ENCODE measurements at places on chromosomes 7 and 10.

DNA sequence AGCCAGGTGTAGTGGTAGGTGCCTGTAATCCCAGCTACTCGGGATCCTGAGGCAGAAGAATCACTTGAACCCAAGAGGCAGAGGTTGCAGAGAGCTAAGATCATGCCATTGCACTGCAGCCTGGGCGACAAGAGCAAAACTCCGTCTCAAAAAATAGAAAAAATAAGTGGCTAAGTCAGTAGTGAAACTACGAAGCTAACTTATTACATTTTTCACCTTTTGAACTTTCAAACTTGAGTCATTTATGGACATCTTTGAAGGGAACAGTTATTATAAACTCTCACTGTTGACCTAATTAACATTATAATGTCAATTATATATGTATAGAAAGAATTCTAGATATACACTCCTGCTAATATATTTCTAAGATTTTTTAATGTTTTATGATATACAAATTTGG is 541.5 kb upstream of the C7orf33 start:
- no peak for DNase-seq

DNA sequence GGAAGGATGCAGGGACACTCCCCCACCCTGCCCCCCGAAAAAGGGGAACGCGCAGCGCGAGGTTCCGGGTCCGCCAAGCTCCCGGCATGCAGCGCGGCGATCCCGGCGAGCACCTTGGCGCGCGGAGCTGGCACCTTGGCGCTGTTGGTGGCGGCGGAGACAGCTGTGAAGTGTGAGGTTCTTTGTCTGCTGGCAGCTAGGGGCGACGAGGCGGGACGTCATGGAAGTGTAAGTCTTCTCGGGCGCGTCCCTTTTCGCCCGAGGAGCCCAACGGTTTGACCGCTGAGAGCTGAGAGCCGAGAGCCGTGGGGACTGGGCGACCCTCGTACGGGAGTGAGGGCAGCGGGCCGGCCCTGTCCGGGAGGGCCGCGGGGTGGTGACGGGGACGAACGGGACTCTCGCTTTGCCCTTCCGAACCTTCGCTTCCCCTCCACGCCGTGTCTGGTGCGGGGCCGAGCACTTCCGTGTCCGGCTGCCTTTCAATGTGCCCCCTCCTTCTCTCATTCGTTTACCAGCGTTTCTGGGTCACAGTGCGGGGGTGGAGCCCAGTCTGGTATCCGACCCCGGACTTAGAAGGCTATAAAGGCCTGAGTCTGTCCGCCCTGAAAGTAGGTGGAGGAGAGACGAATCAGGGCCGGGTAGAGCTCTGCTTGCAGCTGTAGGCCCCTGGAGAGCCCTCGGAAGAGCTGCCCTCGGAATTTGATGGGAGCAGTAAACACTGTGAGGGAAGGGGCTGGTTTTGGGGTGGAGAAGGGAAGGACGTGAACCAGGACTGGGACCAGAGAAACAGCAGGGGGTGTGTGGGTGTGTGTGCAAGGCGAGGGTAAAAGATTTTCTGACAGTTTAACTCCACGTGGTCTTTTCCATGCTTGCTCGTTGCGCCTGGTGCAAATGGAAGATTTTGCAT is at the start of gene CRCP:
Gene CRCP, plus strand, starts transcription at position 105 of the 907 bp plus-strand sequence. Its CDS starts 116 bp downstream, at position 221.
- DNase-seq: peak; percentile 75

DNA sequence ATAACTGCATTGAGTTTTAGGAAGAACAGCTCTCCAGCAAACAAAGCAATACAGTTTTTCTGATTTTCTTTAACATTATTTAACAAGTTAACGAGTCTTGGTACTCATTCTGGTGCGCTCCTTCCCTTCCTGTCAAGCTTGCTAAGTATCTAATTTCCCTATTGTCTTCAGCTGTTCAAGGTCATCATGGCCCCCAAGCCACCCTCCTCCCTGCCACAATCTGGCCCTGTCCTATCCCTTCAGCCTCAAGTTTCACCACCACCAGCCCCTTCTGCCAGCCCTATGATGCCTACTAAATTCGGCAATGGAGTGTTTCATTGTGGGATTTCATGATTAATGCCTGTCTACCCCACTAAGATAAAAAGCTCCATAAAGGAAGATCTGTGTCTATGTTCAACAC is 121.0 kb downstream of the SORCS1 start:
- no peak for DNase-seq

- no peak for DNase-seq
Observed at GRCh38 chr7:122468945-122469344, 164.4 kb upstream of the FEZF1 start.

DNA sequence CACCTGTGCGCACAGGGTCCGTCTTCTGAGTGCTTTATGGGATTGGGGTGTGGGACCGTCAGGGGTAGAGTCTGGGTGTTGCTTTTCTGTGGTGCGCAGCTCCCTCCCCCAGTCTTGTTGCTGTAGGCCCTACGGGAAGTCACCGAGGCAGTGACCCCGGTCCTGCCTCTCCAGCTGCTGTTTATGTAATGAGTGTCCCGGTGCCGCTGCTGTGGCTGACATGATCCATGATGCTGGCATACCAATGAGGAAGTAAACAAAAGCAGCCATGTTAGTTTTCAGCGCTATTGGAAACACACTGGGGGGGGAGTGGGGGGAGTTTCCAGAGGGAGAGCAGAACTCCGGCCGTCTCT is 1.1 kb downstream of the TRIM8 start:
- DNase-seq: peak; percentile 73

GRCh38 chr10:70827086-70827757 is 11.5 kb downstream of the SGPL1 start:
- DNase-seq: peak; percentile 65

- no peak for DNase-seq
Observed at GRCh38 chr7:55296070-55296469, 69.1 kb upstream of the LANCL2 start.

DNA sequence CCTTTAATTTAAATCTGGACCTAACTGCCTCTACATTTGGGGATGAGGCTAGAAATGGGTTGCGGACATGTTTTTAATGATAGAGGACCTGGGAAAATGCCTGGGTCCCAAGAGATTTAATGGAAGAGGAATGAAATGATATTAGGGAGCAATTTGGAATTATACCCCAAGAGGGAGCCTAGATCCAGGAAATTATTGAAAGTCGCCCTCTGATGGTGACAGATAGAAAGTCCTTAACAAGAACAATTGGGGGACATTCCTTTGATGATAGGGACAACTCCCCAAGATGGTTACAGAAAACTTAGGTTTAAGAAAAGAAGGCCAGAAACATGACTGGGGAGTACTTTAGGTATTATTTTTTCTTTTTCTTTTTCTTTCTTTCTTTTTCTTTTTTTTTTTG is 9.5 kb upstream of the TSGA13 start:
- peak; percentile 61 for DNase-seq

DNA sequence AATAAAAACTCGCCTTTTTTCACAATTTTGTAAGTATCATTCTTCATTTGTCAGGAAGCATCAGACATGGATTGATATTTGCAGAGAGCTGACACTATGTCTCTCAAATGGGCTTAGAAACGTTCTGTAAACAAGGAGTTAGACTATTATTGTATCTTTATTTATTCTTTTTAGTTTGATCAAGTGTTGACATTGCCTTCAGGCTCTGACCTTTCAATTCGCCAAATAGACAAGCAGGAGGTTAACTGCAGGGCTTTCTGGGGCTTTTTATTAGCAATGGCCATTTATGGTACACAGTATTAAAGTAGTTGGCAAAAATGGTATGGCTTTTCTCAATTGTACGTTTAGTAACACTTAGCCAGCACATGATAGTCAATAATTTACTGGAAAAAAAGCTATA is 221.7 kb downstream of the ZWINT start:
- DNase-seq: no peak

DNA sequence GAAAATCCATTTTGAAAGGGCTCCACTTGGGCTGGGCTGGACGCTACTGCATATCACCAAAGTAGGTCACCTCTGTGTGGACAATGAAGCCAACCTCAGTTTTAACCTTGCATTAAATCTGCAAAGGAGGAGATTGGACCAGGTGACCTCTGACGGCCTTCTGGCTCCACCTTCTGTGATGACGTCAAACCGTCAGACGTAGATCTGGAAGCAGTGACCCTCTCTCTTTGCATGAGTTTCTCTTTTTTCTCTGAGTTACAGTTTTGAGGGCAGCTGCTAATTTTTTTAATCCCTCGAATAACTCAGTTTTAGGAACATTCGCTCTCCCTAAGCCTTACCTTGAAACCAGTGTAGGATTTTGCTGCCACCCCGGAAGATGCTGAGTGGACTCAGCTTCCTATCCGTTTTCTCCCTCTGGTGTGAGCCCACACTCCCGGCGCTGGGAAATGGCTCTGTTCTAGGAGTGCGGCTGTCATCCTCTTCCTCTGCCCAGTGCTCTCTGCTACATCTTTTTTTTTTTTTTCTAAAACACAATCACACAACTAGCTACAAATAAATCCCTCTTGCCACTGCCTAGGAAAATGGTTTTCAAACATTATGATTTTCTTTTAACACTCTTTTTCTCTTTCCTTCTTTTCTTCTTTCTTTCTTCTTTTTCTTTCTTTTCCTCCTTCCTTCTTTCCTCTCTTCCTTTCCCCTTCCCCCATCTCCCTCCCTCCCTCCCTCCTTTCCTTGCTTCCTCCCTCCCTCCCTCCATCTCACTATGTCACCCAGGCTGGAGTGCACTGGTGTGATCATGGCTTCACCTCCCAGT is 27.7 kb upstream of the NMT2 start:
- no peak for DNase-seq

GRCh38 chr7:131249003-131249402 is 78.7 kb upstream of the MKLN1 start:
- peak; percentile 98 for DNase-seq

- DNase-seq: no peak
Observed at GRCh38 chr10:28631896-28632583, 45.3 kb upstream of the BAMBI start.

- no peak for DNase-seq
Observed at GRCh38 chr10:93514521-93514920, 18.1 kb downstream of the CEP55 start.

DNA sequence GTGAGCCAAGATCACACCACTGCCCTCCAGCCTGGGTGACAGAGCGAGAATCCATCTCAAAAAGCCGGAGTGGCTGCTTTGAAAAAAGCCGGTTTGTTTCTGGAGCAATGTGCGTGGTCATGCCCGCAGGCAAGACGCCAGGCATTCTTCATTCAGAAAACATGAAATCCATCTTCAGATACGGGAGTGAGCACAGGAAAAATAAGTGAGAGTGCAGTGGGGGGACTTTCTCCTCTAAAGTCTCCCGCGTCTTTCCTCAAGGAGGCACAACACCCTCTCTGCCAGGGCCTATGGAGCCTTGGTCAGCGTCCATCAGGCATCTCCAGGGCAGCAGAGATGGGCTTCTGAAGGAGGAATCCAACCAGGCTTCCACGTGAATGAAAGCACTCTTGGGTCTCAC is 62.3 kb upstream of the DGKI start:
- no peak for DNase-seq

DNA sequence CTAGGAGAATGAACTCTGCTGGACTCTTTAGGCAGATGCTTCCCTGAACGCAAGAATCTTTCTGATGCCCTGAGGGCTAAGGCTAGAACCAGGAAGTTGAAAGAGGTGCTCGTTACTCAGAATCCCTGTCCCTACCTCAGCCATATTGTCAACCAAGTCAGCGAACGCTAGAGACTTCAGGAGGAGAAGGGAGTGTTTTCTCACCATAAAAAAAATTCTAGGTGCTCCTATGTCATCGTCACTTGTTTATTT is 359.4 kb downstream of the PRPF18 start:
- DNase-seq: no peak

DNA sequence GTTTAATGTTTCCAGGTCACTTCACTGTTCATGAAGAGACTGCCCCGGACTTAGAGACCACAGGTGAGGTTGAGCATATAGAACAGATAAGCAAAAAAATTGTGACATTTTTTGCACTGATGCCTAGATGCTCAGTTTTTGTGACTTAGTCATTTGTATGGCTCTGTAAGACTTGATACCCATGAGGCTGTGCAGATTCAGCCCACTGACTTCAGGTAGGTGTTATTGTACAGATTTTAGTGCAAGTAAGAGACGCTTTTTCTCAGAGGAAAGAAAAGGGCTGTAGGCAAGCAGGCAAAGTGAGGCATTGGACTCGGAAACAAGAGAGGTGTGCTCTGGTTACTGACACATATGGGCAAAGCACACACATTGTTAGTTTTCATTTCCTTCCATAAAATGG is 820.1 kb upstream of the SORCS1 start:
- no peak for DNase-seq

GRCh38 chr10:73493781-73494180 is 2.0 kb downstream of the PPP3CB start:
- peak; percentile 75 for DNase-seq

DNA sequence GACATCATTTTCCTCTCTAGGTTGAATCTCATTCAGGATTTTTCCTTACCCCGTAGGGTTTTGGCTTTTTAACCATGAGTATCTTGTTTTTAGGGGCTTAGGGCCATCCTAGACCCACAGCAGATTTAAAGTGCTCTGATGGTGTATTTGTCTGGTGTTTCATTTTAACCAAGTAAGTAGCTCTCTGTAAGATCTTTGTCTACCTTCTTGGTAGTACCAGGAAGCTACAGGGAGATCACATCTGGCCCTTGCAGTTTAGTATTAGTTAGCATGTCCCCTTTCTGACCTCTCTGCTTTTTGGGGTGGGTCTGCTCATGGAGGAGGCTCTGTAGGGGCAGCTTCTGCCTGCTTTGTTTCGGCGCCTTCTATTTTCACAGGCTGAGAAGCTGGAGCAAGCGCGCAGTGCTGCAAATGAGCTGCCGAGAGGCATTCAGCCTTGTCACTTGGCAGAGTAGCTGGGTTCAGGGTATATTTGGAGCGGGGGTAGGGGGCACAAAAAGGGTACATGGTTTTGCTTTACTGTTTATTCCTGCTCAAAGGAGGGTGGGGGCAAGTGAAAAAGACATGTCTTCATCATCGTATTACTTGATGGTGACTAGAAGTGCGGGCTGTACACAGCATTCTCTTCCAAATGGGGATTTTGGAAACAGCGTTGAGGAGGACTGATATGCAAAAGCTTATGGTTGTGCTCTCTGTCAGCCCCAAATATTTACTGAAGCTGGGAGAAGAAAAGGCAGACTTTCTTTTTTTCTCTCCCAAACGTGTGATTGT is 146.3 kb downstream of the CELF2 start:
- DNase-seq: no peak

GRCh38 chr10:29998142-29998808 is 61.1 kb downstream of the JCAD start:
- peak; percentile 63 for DNase-seq

- DNase-seq: peak; percentile 78
Observed at GRCh38 chr7:158829021-158829341, 328 bp downstream of the ESYT2 start.

- no peak for DNase-seq
Observed at GRCh38 chr7:150972023-150972468, 6.1 kb downstream of the KCNH2 start.

GRCh38 chr7:45969940-45970339 is 48.9 kb upstream of the IGFBP3 start:
- DNase-seq: no peak

Data from HCEC 1CT (cell line).